Activated naive CD4-positive, alpha-beta T cell (primary cell): ENCODE measurements at places on chromosomes 7 and 10.

DNA sequence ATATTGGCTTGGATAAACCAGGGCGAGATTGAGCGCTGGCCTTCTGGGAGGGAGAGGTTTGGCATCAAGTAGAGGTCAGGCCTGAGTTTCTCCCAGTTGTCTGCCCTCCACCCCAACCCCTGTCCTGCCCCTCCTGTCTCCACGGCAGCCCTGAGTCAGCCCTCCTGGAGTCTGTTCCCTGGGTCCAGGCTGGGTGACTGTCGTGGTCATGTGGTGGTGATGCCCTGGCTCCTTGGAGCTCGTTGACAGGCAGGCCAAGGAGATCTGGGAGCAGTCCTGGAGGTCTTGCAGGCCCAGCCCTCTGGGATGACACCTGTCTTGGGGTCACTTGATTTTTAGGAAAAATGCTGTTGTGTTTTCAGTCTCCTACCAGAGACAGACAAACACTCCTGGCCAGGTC lies 53.6 kb upstream of the PODXL start:
- no peak for DNase-seq

DNA sequence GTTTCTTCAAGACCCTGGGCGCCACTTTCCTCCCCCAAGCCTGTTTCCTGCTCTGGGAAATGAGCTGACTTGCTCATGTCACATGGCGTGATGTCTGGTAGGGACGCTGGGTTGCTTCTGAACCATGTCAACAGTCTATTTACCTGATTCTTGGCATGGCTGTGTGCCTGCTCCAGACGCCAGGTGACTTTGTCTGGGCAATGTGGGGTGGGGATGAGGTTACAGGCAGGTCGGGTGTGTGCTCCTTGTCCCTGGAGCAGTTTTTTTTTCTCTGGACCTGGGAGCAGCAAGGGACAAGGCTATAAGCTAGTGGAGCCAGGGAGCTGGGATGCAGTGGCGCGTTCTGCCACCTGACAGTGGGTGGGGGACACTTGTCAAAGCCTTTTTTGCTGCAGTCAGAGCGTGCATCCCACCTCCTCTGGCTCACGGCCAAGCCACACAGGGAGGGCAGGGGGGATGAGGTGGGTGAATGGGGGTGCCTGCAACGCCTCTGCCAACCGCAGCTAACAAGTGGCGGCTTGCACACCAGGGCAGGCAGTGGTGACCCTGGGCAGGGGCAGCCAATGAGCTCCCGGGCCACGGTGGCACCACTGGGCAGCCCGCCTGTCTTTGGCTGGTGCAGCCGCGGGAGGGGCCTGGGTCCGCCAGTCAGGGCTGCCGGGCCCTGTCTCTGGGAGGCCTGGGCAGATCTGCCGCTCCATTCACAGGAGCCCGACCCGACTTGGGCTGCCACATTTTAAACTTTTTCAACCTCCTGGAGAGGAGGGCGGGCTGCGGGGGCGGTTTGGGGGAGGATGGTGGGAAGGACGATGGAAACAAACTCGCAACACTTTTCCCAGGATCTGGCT lies 22.9 kb downstream of the DNAJB12 start:
- DNase-seq, result peak; percentile 32

DNA sequence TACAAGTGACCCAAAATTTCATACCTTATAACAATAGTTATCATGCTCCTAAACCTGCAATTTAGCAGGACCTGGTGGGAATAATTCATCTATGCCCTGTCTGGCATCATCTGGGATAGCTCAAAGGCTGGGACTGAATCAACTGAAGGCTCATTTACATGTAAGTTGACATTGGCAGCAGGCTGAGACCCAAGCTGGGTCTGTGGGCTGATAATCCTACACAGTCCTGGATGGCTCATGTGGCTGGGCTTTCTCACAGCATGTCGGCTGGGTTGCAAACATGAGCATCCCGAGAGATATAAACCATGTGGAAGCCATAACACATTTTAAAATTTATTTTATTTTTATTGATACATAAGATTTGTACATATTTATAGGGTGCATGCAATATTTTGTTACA lies 19.5 kb upstream of the ABCB5 start:
- DNase-seq, result no peak

GRCh38 chr7:114979388-114979787 lies 57.5 kb downstream of the MDFIC start:
- DNase-seq, result no peak

DNA sequence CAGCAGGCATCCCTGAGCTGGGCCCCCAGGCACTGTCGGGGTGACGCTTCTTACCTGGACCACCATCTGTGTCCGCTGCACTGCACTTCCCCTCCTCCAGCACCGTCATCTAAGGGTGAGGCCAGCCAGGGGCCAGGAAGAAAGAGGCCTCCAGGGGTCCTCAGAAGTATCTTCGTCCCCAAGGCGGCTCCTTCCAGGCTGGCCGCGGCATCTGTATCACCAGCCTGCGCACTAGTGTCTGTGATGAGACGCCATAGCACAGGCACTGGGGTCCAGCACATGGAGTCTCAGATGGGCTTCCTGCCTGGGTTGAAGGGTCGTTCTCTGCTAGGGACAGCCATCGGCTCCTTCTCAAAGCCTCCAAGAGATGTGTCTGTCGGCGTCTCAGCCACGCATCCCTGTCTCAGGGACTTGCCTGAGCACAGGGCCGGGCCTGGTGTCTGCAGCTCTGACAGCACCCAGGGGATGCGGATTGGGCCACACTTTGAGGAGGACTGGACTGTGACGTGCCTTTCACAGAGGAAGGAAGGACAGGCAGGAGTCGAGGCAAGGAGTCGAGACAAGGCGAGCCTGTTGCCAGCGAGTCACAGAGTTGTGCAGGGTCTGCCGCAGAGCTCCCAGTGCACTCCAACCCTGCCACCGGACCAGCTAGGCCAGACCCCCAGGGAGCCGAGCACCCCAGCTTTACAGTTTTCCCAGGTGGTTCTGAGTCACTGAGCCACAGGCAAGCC lies 101.5 kb upstream of the DIP2C start:
- DNase-seq, result no peak

DNA sequence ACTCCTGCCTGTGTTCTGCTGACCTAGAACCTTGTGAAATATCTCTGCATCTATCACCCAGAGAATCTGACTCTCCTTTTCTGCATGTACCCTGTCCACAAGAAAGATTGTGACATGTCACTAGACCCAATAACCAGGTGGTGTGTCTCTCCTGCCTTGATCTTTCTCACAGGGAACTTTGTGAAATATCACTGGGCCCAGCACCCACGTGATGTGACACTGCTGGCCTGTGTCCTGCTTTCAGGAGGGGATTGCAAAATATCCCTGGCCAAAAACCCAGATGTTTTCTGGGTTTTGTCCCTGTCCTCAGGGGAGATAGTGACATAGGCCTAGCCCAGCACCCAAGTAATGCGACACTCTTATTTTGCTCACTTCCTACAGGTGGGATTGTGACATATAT lies 10.1 kb upstream of the ZNF107 start:
- no peak for DNase-seq
